Kidney glomerular epithelial cell (primary cell): ENCODE measurements at places on chromosomes 4 and X.

- DNase-seq = no peak
Observed at GRCh38 chrX:49273181-49273727, 3.7 kb downstream of the PPP1R3F start.

GRCh38 chr4:155319516-155319915 lies 57.2 kb downstream of the MAP9 start:
- no peak for DNase-seq

GRCh38 chr4:25818371-25818871 lies 44.4 kb downstream of the SEL1L3 start:
- DNase-seq = no peak

- no peak for DNase-seq
Observed at GRCh38 chrX:44042116-44042515, 68.9 kb upstream of the NDP start.

DNA sequence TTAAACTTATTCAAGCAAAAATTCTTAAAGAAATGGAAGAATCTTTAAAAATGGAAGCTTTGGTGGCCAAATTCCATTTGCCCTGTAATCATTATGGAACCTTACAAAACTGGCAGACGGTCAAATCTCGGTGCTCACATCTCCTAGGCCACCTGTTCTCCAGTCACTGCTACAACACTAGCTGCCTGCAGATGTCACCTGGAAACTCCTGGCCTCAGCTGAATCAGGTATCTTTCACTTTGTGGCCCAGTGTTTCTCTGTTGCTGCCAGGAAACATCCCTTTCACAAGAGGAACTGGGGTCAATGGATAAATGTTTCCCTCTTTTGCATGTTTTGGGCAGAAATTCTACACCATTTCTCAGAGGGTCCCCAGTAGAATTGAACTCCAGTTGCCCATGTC lies 4.2 kb upstream of the CXCL3 start:
- no peak for DNase-seq
